CD4-positive, alpha-beta T cell (primary cell): ENCODE measurements at places on chromosomes 1 and 21. TPM values are rescaled to one million over a fixed set of nuclear protein-coding genes. Genes with fewer than 3 reads are reported as not detected.

Gene NT5C1A
- 1.1 TPM for total RNA-seq

Gene ATP6V1G3
- not detected for total RNA-seq

Gene TMEM54
- not detected for total RNA-seq

Gene MIGA1
- 15.8 TPM for total RNA-seq

- no peak for DNase-seq
Measured at GRCh38 chr1:99534638-99534930, 111.3 kb upstream of the PALMD start.

DNA sequence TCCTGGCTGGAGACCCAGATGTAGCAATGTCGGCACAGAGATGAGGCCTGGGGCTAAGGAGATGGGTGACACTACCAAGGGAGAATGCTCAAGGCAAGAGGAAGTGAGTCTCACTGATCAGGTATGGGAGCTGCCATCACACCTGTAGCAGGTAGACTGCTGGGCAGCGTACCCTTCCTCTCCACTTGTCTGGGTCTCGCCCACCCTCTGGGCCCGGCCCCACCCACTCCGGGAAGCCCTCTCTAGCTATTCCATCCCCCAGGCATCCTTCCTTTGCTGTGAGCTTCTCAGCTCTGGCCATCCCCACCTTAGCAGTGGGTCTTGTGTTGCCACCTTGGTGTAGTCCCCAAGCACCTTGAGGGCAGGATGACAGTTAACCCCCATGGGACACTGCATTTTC, 87.7 kb upstream of the EDN2 start:
- DNase-seq, result no peak

DNA sequence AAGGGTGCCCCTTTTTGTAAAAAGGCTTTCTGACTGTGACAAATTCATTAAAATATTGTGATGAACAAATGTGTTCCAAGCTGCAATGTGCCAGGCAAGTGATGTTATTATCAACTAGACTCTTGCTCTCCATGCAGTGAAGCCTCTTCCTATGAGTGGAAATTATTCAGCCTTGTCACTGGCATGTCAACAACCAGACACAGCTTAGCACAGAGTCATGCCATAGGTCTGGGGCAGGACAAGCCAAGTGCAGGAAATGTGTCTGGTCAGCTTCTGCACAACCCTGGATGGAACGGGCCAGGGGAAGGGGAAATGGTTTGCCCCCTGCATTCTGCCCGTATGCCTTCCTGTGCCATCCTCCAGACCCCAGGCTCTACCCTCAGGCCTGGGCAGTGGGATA, 27.4 kb upstream of the GJA5 start:
- no peak for DNase-seq

GRCh38 chr1:78237364-78237916, 191.7 kb downstream of the GIPC2 start:
- no peak for DNase-seq

- no peak for DNase-seq
Measured at GRCh38 chr1:159900755-159901360, 893 bp upstream of the CFAP45 start.

DNA sequence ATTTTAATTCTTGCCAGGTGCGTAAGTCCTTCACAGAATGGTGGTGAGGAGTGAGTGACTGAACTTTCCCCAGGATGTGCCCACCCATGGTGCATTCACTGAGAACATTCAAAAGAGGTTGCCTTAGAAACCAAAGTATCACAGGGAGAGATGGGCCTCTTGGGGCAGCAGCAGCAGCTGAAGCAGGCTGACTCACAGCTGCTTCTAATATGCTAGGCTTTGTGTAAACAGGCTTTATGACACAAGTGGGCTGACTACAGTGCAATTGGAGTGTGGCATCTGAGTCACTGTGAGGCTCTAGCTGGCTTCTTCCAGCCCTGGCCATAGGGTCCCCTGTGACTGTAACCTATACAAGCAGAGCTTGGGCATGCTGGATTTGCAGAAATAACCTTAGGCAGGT, 12.6 kb downstream of the PIGP start:
- no peak for DNase-seq

DNA sequence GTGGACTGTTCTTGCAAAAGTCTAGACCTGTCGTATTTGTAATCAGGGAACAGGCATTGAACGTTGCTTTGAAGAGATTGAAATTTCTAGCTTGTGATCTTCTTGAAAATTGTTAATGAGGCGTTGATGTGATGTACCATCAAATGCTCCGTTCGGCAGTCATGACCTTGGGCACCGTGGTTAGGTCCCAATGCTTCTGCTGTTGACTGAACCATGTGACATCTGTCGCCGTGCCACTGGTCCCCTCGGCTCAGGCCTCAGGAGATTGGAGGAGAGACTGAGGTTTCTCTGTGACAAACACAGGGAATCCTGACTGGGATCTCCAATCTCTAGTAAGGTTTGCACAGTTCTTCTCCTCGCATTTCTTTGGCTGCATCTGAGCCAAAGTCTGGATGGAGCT, 18.1 kb upstream of the KCNAB2 start:
- no peak for DNase-seq
